Epithelial cell of proximal tubule (primary cell): ENCODE measurements at places on chromosomes 11 and 22.

- no peak for DNase-seq
These were observed 121.1 kb upstream of the TMEM45B start for GRCh38 chr11:129694538-129694937.

- no peak for DNase-seq
These were observed 6.1 kb downstream of the TNNT3 start for GRCh38 chr11:1925373-1926155.

DNA sequence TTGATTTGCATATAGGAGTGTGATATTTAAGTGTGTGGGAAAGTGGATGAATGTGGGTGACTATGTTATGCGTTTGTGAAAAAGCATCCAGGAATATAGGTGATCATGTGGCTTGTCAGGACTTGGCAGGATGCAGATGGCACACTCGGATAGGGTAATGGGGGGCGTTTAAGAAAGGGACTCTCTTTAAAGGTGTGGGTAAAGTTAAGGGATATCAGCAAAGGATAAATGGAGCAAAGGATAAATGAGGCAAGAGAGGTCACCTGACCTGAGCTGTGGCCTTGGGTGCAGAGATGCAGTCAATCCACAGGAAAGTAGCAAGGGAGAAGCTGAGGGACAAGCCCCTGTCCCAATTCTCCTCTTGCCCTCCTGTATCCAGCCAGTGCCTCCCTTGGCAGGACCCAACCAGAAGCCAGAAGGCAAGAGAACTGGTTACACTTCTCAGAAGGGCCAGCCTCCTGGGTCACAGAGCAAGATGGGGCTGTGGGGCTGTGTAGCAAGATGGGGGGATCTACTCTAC is 47.5 kb upstream of the GRAMD1B start:
- no peak for DNase-seq

DNA sequence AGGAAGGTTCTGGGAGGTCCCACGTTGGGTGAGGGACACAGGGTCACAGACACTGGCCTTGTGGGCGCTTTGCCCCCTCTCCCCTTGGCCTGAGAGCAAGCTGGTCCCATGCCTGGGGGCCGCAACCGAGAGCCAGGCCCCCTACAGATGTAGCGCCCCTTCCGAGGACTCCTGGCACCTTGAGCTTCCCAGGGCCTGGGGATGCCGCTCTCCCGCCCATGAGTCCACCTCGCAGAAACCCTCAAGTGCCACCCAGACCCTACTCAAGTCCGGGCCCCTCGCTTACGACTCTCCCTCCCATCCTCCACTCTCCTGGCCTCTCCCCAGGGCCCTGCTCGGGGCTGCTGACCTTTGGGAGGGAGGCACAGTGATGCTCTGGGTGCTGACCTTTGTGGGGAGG is 204.0 kb downstream of the BRD1 start:
- DNase-seq, result no peak

DNA sequence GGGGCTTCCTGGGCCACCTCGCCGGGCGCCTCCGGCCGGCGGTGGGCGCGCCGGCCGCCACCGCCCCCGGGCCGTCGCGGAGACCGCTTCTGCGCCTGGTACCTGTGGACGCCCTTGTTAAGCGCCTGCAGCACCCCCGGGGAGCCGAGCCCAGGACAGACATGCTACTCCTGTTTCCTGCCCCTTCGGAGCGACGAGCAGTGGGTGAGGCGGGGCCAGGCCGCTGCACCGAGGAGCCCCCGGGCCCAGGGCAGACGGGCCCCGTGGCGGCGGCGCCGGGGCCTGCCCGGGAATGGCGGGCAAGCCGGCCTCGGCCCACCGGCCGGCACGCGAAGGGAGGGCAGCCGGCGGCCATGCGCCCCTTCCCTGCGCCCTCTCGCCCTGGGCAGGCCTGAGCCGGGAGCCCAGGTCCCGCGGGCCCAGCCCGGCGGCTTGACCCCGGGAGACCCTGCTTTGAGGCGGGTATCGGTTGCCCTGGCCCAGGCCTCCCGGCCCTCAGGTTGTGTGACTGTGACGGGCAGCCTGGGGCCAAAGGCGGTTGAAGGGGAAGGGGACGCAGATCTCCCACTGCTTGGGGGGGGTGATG is 789 bp upstream of the KDM2A start:
- DNase-seq, result no peak

GRCh38 chr22:17120711-17121232 is 388 bp downstream of the TMEM121B start:
- DNase-seq, result no peak
